Cerebellar nuclear complex (tissue), 1 donor: ENCODE measurements at places on chromosomes 16 and 17.

- DNase-seq: no peak
Observed at GRCh38 chr17:10652984-10653659, 4.0 kb downstream of the MYH3 start.

DNA sequence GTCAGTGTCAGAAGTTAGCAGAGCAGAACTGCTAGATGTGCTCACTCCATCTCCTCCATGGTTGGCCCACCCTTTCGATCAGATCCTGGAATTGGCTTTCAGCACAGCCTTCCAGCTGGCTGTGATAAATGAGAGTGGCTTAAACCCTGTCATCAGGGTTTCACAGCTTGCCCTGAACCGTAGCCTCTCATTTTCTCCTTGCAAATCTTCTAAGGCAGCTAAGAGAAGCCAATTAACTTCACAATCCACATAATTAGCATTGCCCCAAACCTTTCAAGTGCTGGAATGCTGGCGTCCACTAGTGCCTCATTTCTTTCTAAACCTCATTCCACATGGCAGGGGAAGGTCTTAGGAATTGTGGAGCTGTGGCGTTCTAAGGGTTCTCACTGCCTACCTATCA, 21.7 kb downstream of the MILR1 start:
- DNase-seq: no peak

DNA sequence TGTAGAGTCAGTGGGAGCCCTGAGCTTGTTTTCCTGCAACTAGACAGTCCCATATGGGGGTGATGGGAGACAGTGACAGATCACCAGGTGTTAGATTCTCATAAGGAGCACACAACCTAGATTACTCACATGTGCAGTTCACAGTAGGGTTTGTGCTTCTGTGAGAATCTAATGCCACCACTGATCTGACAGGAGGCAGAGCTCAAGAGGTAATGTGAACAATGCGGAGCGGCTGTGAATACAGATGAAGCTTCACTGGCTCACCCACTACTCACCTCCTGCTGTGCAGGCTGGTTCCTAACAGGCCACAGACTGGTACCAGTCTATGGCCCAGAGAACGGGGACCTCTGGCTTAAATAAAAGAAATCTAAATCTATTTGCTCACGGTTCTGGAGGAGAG, 10.2 kb upstream of the HSD17B2 start:
- DNase-seq: no peak

DNA sequence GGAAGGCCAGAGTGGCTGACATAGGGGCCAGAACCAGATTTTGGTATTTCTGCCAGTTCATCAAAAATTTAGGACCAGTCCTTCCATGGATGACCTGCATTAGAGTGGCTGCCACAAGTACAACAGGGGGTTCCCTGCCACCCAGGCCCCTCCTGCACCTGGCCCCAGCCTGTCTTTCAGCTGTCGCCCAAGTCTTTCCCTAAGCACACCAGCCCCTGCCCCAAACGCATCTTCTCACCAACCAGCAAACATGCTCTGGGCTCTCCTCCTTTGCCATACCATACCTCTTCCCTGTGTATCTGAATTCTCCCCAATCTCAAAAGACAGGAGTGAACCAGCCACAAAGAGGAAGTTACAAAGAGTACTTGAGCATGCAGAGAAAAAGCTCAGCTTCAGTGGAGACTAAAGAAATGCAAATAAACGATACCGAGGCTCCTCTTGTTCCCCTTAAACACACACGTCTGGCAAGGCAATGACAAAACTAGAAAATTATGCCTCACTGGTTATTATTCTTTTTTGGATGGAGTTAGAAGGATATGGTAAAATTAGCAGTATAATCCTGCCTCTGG, 130.6 kb downstream of the DYNLRB2 start:
- DNase-seq: no peak

DNA sequence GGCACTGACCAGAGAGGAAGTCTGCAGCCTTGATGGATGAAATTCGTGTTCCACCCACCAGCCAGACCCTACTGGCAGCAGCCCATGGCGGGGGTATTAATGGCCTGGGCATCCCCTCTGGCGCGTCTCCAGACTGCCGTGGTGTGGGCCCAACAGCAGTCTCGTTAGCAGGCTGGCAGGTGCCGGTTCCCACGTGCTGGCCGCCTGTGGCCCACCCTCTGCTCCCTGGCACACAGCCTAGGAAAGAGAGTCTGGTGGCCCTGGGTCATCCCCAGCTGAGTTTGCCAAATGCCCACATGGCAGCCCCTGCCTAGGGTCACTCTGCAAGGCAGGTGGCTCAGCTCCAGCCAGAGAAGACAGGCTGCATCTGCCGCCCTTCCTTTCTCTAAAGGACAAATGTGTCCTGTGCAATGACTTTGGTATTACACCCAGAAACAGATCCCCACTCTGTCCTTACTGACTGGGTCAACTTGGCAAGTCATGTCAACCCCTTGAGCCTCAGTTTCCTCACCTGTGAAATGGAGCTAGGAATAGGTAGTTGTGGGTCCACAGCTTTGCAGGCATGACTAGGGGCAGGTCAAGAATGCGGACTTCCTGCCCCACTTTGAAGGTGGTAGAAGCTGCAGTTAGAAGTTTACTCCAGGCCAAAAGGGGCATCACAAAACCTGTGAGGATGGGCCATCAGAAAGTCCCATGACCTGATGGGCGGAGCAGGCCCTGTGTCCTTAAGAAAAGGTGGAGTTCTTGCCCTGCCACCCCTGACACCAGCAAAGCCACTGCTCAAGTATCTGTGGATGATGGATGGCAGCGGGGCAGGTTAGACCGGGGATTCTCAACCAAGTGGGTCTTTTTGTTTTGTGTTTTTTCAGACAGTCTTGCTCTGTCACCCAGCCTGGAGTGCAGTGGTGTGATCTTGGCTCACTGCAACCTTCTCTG, 76.6 kb downstream of the ABCC6 start:
- DNase-seq: no peak

GRCh38 chr16:66220702-66221101, 145.8 kb upstream of the CDH5 start:
- DNase-seq: no peak

GRCh38 chr17:70654706-70655105, 485.4 kb downstream of the KCNJ2 start:
- no peak for DNase-seq

DNA sequence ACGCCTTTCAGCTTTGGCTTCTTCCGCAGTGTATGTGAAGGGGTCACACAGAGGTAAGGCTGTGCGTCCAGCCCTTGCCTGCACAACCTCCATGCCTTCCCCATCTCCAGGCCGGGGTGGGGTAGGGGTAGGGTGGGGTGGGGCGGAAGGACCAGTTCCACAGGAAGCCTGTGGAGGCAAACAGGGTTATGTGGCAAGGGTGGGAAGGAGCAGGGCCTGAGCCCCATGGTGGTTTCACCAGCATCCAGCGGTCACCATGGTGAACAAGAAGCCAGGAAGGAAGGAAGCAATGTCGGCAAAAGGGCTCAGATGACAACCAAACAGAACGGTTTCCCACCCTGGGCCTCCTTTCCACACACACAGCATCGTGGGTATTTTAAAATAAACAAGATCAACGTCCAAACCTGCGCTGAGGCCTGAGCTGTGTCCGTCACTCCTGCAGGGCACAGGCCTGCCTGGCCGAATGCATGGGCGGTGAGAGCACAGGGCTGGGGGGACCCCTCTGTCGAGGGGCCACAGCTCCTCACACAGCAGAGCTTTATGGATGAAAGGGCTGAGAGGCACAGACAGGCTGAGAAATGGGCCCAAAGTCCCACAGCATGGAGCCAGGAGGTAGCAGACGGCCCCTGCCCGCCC, 80.5 kb downstream of the ZNF778 start:
- no peak for DNase-seq

GRCh38 chr16:56607675-56608042, 725 bp upstream of the MT2A start:
- no peak for DNase-seq

DNA sequence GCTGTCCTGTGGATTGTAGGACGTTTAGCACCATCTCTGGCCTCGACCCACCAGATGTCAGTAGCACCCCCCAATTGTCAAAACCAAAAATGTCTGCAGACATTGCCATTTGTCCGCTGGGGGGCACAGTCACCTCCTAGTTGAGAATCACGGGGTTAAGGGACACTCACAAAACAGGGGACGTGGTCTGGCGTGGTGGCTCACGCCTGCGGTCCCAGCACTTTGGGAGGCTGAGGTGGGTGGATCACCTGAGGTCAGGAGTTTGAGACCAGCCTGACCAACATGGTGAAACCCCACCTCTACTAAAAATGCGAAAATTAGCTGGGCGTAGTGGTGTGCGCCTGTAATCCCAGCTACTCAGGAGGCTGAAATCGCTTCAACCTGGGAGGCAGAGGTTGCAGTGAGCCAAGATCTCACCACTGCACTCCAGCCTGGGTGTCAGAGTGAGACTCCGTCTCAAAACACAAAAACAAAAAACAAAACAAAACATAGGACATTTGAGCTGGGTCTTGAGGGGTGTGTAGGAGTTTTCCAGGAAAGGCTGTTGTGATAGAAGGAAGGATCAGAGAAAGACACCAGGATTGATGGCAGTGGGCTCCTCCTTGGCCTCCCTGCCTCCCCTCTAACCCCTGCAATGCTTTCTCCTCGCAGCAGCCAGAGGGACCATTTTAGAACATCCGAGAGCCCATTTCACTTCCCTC, 171.8 kb upstream of the GSE1 start:
- DNase-seq: no peak
